Ammon's horn (tissue), 1 donor: ENCODE measurements at places on chromosomes 4 and X.

DNA sequence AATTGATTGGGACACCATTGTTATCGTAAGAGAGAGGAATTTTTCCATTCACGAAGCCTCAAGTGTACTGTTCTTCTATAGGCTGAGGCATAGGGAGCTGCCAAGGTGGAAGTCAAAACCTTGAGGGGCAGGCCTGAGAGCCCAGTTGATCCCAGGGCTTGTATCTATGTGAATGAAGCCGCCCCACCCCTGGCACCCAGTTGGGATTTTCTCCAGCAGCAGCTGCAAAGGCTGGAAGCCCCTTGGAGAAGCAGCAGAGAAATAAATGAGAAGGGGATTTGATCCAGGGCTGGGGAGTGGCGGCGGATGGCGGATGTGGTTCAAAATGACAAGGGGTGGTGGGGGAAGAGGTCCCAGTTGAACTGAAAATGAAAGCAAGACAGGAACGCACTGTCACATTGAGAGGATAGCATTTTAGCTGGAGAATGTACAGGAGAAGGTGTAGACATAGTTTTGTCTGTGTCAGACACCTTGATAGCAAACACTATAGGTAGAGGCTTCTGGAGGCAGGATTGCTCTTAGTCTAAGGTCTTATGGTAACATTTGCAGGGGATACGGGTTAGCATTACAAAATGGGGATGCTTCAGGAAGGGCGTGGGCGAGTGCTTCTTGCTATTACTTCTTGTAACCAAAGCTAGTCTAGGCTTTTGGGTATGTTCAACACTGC, 32.6 kb downstream of the DOCK11 start:
- DNase-seq: no peak

GRCh38 chrX:150034788-150035187, 96.5 kb upstream of the EOLA2 start:
- no peak for DNase-seq

DNA sequence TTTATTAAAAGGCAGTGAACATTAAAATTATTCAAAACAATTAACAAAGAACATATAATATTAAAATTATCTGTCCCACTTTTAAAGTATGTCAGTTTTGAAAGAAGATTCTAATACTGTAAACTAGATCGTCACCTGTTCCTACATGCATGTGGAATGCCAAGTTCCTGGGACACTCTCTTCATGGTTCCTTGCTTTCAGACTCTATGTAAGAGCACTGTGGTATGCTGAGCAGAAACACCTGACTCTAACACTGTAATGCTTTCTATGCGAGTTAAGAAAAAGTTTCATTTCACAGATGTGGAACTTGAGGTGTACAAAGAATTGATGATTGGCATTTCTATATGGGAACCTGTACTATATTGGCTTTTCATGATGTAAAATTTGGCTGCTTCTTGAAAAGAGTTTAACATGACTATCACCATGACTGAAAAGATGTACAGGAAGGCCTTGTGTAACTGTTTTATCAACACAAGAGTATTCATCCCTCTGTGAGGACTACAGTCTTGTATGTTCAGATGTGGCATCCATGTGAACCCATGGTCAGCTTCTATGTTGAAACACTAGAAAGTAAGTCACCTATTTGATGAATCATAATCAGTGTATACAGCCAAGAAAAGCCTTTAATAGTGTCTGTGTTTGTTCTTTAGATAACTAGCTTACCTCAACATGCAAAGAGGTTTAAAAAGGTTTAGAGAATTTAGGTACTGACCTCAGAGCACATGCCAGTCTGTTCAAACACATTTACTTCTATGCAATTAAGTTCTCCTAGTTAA, 354.5 kb downstream of the ARHGAP24 start:
- no peak for DNase-seq

- DNase-seq: no peak
Observed at GRCh38 chr4:6264225-6264540, 5.5 kb upstream of the WFS1 start.

DNA sequence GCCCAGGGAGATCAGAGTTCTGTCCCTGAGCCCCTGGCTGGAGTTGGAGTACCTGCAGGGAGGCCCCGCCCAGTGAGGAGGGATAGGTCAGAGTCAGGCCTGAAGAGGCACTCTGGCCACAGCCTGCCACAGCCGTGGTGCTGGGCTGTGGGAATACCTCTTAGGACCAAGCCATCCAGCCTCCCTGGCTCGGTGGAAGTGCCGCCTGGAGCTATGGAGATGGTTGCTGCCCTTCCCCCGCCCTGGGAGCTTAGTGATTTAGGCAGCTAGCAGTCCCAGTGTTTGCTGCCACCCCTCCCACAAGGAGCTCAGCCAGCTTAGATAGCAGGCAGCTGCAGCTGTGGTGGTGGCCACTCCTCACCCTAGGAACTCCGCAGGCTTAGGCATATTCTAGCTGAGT, 446.3 kb upstream of the GNPDA2 start:
- no peak for DNase-seq

DNA sequence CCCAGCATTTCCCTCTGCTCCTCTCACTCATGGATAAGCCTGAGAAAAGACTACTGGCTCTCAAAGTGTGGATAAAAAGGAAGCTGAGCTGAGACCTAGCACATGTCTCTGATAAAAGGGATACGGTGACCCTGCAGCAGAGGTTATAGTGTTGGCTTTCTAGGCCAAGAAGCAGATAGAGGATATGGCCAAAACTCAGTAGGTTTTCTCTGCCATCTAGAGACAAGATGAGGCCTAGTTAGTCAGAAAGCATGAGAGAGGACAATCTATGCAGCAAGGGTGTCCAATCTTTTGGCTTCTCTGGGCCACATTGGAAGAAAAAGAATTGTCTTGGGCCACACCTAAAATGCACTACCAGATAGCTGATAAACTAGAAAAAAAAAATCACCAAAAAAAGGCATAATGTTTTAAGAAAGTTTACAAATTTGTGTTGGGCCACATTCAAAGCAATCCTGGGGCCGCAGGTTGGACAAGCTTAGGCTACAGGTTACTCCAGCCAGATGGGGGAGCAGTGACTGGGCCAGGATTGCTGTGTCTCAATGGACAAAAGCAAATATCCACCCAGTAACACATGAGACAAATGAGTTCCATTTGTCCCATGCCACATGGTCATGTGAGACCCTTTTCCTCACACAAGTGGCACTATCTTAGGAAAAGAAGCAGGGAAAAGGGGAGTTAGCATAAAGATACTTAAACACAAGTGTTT, 411.4 kb downstream of the INPP4B start:
- no peak for DNase-seq

DNA sequence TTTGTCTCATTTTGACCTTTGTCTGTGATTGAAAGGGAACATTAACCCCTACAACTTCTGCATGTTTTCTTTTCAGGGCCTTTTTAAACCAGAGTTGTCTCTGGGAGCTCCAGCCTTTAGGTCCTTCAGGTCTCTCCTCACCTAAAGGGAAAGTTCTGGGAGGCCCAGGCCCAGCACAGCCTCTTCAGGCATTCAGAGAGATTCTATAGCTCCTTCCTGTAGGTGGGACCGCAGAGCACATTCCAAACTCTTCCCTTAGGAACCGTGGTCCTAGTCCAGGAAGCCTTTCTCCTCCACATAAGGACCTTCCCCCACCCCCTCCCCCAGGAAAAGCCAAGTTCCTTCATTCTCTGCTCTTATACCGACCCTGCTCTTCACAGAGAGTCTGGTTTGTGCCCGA, 14.9 kb downstream of the NKX6-1 start:
- DNase-seq: no peak

DNA sequence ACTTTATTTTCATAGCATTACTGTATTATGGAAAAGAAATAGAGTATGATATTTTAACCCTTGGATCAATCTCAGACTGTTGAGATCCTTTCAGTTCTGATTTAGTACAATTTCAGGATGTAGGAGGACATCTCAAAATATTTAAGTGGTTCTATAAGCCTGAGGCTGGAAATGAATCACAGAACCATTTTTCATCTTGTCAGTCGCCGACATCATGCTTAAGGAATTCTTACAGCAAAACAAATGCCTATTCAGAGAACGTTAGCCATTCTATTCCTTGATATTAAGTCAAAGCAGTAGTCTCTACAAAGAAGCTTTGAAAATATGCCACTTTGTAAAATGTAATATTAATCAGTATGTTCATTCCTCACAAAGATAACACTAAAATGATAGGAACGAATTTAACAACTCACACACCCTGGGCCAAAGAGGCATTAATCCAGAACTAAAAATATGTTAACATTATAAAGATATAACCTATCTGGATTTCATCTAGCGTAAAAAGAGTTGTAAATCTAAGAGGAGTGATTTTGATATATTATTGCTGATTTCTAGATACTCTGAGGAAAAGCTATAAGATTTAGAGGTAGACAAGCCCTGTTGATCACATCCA, 152.0 kb downstream of the GASK1B start:
- no peak for DNase-seq

DNA sequence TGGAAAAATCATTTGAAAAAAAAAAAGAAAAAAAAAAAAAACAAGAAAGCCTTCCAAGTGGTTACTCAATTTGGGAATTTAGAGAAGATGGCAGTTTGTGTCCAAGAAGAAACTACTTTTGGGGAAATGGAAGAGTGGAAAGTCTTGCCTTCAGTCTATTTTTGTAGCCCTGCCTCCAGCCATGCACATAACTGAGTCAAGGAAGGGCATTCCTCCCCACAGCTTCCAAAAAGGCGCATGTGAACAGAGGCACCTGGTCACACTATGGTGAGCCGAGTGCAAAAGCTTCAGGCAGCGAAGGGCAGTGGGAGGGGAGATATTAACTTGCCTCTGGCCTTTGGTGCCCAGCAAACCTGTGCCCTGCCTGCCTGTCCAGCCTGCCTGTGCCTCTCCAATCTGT, 163.7 kb downstream of the SMIM20 start:
- no peak for DNase-seq

DNA sequence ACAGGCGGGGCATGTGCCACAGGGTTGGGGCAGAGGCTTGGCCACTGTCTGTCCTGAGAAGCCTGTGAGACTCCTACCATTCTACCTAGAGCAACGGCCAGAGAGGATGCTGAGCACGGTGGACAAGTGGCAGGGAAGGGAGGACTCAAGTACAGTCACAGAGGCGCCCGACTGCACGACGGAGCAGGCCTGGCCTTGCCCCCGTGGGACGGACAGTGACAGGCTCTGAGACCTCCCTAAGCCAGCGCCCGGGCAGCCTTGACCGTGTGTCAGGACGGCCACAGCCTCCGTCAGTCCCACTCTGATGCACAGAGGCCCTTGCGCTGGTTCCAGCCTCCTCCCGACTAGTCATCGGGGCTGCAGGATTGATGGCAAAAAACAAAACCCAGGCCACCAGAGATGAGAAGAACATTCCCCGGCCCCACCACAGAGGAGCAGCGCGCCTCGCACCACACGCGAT, 36.7 kb upstream of the MXD4 start:
- DNase-seq: no peak

DNA sequence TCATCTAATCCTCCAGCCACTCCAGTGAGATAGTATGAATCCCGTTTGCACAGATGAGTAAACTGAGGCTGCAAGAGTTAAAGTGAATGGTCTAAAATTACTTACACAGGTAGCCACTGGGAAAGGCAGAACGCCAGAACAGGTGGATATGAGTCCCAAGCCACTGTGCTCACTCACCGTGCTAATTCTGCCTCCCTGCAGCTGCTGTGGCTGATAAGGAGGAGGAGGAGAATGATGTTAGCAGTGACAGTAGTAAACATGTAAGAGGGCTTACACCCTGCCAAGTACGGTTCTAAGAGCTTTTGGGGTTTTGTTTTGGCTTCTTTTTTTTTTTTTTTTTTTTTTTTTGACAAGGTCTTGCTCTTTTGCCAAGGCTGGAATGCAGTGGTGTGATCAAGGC, 90.5 kb upstream of the PRPS2 start:
- DNase-seq: no peak

GRCh38 chr4:1473718-1474117, 67.5 kb upstream of the NKX1-1 start:
- DNase-seq: no peak

GRCh38 chr4:110188113-110188512, 10.3 kb downstream of the ELOVL6 start:
- no peak for DNase-seq

DNA sequence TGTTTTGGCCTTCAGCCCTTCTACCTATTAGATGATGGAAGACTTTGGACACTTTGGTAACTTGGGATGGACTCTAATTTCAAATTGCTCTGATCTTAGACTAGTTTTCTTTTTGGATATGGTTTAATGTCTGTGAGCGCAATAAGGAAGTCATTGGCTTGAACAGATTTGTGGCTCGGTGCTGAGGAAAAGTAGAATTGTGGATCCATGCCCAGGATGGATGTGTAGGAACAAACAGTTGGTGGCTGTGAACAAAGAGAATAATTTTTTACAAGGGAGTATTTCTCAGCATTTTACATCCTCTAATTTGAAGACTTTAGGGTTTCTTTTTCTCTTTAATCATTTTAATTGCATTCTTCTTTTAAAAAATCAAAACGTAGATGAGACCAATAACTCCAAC, 327.1 kb downstream of the GLUD2 start:
- peak; percentile 6 for DNase-seq

DNA sequence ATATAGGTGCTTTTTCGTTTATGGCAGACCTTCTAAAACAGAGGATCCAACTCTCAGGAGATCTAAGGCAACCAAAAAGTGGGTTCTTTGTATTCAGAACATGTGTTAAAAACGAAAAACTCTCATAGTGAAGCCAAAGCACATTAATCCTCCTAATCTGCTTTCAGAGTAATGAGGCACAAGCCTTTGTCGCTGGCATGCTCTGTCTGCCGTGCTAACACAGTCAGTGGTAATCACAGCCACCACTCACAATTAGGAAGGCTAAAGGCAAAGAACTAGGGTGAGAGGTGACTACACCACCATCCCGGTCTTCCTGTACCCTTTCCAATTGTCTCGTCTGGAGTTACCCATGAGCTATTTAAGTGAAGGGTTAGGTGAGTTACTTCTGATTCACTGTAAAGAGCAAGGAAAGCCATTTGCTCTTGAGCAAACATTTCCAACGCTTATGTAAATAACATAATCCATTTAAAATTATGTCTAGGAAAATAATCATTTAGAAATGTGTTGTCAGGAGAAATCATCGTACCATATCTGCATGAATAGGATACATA, 40.7 kb downstream of the NPY2R start:
- no peak for DNase-seq

DNA sequence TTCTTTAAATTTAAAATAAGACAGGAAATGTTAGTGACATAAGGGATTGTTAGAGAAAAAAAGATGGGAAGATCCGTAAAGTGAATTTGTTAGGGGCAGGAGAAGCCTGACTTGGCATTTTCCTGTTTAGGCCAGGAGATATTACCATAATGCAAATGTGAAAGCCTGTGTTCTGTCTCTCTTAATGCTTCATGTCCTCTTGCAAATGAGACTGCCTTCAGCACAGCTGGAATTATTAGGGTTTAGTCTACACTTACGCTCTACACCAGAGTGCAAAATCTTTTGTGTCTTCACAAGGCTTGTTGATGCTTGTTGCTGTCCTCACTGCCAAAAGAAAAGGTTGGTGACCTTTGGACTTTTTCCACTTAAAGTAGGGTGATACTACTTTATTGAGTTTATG, 56.8 kb downstream of the JADE1 start:
- no peak for DNase-seq

DNA sequence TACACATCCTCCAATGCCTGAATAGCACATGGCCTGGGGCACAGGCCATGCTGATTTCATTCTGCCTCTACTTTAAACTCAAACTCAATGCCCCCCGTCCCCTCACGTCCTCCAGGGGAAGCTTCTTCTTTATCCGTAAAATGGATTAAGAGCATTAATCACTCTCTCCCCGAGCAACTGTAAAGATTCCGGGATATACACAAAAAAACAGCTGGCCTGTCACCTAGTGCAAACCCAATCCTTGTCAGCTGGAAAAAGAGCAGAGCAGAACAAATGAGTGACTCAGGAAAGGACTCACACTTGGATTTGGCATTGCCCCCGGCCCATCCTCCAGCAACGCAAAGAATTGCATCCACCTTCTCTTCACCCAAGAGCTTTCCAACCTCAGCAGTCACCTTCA, 7.8 kb downstream of the QDPR start:
- DNase-seq: no peak
